Osteocyte (in vitro differentiated cells): ENCODE measurements at places on chromosomes 4 and X.

- DNase-seq: no peak
These were observed 67.9 kb upstream of the ARX start for GRCh38 chrX:25083661-25084060.

- DNase-seq: no peak
These were observed 182.5 kb upstream of the TBL1X start for GRCh38 chrX:9282325-9282724.

- DNase-seq: no peak
These were observed 8.3 kb upstream of the SPP1 start for GRCh38 chr4:87967193-87967592.

DNA sequence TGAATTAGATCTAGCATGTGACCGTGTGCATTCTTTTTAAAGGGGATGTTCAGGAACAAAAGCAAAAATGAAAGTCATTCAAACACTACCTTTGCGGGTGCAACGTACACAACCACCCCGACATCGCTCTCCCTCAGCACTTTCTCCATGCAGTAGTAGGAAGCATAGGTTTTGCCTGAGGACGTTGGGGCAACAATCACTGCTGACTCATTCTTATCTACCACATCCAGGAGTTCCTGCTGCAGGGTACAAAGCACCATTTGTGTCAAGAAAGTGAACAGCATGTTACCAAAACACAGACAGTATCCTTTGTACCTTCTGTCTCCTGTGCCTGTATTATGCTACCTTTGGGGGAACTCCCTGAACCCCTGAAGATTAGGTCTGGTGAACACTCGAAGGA is 58.6 kb downstream of the DDX60L start:
- no peak for DNase-seq

DNA sequence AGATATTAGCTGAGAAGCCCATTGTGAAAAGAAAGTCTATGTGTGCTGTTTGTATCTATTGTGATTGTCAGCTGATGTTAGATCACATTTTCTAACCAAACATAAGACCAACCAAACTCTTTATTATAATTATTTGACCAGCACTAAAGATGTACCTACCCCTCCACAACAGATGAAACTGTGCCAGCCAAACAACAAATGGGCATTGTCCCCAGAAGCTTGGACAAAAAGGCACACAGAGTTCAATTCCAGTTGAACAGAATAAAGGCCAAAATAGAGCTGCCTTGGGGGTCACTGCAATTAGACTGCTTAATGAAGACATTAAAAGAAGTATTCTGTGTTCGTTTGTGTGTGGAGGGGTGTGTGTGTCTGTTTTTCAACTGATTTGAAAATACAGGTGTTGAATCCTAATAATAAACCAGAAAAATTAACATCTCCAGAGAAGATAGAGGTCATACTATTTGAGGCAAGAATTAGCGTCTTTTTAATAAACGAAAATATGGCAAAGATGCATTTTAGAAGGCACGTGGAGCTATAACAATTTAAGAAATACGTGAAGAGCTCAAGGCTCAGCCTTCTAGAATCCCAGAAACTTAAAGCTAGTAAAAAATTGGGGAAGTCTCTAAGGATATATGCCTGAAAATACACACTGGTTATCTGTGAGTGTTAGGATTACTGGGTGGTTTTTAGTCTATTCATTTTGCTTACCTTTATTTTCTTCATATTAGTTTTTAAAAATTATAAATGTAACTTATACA is 2.2 kb downstream of the SPP1 start:
- DNase-seq: no peak

DNA sequence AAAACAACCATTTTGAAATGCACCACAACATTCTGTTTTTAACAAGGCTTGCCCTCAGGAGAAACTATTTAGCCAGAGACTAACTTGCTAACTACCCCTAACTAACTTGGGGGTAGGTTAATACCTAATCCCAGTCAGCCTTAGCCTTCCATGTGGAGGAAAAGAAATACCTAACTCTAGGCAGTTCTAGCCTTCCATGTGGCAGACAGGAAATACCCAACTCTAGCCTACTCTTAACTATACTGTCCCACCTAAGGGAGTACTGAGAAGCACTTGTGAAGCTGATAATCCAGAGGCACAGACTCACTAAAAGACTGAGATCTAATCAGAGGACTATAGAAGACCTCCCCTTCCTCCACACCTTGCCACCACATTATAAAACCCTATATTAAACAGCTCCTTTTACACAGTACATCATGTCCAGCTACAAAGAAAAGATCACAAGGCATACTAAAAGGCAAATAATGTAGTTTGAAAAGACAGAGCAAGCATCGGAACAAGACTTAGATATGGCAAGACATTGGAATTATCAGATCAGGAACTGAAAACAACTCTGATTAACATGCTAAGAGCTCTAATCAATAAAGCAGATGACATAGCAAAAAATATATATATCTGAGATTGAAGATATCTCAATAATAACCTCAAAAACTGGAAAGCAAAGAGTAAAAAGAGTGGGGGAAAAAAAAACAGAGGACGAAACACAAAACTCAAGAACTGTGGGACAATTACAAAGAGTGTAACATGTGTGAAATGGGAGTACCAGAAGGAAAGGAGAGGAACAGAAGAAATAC is 52.2 kb downstream of the FRYL start:
- DNase-seq: no peak

DNA sequence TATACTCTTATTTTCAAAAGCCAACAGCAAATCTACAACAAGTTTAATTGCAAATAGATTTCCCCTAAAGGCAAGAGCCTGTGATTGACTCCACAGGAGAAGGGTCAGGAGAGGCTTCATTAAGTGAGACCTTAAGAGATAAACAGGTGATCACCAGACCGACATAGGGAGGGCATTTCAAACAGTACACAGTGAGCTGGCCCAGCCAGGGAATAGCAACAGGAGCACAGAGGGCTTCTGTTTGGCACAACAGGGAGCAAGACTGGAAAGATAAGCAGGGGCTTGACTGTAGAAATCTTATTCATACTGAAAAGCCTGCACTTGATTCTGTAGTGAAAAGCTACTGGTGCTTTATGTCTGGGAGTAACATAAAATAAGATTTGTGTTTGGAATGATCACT is 3.9 kb downstream of the RUFY3 start:
- no peak for DNase-seq

- no peak for DNase-seq
These were observed 1521.3 kb upstream of the AGA start for GRCh38 chr4:178963446-178964045.

- no peak for DNase-seq
These were observed 53.3 kb downstream of the TLL1 start for GRCh38 chr4:165926307-165926706.

GRCh38 chr4:122731676-122732075 is 828 bp upstream of the BBS12 start:
- DNase-seq: no peak

- DNase-seq: no peak
These were observed 281.8 kb downstream of the RAPGEF2 start for GRCh38 chr4:159384632-159385031.

DNA sequence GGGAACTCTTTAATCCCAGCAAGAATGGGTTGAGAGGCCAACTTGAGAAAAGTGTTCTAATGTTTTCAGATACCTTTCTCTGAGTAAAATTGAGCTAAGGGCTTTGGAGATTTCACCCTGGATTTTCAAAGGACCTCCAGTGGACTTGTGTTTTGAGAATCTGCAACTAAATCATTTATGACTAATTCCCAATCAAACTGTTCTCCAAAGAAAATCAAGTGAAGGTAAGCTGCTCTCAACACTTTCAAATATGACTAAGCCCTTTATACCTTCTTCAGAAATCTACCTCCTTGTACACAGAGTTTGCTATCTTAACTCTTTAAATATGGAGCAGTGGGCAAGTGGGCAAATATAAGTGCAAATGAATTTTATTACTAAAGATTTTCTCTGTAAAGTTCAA is 392.9 kb downstream of the PDGFC start:
- DNase-seq: no peak

DNA sequence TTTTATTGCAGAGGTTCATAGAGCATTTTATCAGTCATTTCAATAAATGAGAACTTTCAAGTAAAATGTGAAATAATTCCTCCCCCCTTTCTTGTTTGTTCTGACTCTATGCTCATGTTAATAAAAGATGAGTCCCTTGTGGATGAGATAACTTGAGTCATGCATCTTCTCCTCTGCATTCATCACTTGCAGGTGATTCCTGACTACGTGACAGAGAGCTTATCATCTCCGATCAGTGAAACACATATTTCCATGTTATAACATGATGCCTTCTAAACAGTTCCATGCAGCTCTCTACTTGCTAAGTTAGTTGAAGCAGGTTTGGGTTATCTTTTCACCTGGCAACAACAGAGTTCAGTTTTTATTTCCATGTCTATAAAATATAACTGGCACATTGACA is 160.1 kb upstream of the ANKRD50 start:
- no peak for DNase-seq

GRCh38 chr4:183636923-183637322 is 22.1 kb downstream of the RWDD4 start:
- DNase-seq: no peak

DNA sequence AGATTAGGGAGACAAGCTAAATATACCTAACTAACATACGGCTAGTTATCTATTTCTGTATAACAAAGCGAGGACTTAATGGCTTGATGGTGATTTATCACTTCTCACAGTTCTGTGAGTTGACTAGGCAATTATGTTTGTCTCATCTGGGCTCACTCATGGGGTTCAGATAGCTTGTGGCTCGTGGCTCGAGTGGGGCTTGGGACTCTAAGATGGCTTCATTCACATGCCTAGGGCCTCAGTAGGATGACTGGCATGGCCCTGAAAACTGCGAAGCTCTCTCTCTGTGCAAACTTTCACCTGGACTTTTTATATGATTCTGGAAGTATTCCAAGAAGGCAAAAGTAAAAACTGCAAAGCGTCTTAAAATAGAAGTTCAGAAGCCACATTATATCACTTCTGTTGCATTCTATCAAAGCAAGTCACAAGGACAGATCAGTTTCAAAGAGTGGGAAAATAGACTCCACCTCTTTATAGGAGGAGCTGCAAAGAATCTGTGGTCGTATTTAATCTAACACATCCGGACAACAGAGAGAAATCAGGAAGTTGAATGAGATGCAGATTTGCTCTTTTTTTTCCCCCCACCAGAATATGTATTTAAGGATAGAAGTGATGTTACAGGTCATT is 491.2 kb downstream of the INPP4B start:
- DNase-seq: no peak

- no peak for DNase-seq
These were observed 27.5 kb downstream of the JAKMIP1 start for GRCh38 chr4:6172927-6173200.

DNA sequence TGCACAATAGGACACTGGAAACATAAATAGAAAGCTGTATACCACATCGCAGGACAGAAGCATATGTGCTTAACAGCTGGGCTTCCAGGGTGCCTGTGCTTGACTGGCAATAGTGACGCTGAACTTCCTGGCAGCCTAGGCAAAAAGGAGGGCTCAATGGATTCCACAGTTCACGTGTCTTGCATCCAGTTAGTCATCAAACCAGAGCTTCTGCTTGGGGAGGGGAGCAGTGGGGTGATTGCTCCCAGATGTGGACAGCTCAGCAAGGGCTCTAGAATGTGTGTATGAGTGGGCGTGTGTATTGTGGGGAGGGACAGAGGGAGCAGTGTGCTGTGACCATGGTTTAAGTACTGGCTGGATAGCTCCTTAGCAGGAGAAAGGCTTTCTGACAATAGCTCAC is 2.3 kb downstream of the PRRG3 start:
- DNase-seq: no peak

DNA sequence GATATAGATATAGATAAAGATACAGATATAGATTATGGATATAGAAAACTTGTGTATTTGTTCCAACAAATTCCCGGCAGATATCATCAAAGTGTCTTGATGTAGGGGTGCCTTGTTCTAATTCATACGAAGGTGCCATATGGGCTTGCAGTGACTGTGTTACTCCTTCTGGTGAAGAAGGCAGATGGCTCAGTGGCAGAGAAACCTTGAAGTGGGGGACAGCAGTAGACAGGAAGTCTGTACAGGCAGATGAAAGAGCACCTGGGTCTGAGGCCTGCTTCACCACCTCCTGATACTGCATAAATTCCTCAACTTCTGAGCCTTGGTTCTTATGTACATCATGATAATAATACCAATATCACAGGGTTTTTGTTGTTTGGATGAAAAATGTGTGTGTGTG is 179.5 kb upstream of the GATB start:
- no peak for DNase-seq

DNA sequence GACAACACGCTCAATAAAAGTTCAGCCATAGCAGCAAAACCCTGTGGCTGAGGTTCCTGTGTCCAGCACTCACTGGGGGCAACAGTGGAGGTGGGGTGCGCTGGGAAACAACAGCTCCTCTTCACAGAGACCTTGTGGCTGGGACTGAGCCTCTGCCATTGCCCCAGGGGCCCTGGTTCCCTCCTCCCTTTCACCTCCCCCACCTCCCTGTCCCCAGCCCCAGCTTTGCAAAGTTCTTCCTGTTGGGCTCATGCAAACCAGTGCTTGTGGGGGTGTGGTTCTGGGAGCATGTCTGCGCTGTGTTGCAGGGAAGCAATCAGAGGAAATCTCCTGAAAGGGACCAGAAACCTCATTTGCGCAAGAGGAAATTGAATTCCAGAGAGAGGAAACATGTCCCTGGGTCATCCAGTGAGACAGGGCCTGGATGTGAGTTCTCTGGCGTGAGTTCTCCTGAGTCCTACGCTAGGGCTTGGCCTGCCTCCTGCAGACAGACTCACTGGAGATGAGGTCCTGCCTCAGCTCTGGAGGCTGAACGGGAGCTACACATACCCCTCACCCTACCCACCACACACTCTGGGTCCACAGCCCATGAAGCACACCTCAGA is 7.4 kb downstream of the FATE1 start:
- no peak for DNase-seq

DNA sequence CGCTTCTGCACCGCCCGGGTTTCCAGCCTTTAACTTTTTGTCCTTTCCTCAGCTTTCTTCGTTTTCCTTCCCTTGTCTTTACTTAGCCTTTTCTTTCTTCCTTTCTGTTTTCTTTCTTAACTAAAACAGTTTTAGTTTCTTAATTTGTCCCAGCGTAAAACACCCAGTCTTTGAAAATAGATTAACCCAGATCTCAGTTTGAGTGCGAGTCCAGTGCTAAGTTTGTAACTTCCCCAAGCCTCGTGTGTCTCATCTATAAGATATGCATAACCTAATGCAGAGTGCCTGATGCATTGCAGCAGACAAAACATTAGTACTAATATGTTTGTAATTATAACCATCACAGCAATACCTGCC is 460 bp upstream of the GEMIN8 start:
- no peak for DNase-seq
